ENCODE measurements at places on chromosomes 2 and 18.

DNA sequence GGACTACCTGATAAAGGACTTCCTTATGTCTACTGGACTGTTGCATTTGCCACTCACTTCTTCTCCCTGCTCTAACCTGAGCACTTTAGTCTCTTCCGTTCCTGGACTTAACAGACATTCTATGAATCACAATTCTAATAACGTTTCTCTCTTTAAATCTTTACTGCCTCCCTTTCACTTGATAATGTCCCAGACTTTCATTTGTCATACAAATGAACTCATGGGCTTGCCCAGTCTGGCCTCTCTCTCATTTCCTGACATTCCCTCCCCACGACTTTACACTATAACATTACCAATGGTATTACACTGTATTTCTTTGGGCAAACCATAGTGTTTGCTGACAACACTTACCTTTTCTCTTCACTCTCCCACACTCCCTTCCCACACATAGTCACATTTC, 540.7 kb upstream of the TMEFF2 start:
- DNase-seq = no peak

GRCh38 chr2:203951366-203951902, 14.9 kb downstream of the ICOS start:
- DNase-seq = no peak

DNA sequence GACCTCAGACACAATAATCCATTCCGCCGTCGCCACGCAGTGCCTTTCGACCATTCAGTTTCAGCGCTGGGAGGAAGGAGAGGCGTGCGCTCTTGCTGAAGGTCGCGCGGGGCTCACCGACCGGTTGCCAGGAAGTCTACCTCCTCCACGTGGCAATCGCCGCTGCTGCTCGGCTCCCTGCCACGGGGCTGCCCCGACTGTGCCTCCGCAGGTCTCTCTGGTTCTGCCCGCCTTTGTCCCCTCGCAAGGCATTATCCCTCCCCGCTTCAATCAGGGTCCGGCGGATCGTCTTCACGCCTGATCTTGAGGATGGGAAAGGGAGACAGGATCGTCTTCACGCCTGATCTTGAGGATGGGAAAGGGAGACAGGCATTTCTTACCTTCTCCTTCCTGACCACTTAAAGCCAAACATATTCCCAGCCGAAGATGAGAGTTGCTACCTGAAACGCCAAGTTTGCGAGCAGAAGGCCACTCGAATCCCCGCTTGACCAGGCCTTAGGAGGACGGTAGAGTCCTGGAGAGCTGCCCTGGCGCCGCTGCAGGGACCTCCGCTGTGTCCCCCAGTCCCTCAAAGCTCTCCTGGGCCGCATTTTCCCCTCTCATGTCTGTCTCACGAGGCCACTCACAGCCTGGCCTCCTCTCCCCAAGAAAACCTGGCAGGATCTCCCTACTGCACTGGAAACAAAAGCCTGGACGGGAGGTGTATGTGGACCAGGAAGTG, 4.3 kb upstream of the GPR45 start:
- no peak for DNase-seq

DNA sequence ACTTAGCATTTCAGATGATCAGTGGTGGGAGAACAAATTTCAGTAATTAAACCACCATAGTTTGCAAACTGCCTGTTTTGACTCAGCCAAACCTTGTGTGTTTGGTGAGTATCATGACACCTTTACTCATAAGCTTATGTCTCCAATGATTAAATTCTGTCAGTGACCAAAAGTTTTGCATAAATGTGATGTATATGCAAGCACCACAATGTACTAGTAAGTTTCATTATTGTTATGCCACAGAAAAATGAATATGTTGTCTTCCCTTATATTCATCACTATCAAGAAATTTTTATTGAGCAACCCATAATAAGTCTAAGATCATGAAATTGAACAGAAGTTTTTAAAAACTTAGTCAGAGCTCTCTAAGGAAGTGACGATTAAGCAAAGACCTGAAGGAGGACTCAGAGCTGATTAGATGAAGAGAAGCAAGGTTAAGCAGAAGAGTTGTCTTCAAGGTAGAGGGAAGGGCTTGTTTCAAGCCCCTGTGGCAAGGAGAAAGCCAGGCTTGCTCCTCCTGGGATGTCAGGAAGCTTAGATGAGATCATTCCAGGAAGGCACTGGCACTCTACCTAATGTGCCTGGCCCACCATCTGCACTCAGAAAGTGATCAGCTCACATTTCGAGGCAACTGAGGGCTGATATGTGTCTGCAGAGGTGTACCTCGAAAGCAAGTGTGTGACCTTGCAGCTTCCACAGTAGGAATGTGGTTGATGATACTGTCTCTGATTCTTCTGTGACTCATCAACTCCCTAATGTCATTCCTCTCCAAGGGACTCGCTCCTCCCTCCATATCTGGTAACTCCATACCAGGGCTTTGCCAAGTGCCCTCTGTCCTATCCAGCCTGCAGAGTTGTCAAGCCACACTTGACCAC, 54.7 kb downstream of the KCTD18 start:
- peak; percentile 39 for DNase-seq

DNA sequence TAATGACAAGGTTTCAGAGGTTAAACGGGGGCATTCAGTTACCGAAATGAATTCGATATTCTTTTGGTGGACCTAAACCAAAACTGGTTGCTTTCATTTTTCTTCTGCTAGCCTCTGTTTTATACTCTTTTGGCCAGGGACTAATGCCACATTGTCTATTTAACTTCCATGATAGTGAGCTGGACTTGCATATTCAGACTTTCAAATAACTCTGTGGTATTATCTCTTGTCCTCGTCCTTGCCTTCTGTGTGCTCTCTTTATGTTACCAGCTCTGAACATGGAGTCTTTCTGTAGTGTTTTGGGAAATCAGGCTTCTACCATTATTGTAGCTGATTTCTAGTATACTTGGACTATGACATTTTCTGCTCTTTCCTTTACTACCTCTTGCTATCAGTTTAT, 75.1 kb downstream of the CCDC102B start:
- no peak for DNase-seq

DNA sequence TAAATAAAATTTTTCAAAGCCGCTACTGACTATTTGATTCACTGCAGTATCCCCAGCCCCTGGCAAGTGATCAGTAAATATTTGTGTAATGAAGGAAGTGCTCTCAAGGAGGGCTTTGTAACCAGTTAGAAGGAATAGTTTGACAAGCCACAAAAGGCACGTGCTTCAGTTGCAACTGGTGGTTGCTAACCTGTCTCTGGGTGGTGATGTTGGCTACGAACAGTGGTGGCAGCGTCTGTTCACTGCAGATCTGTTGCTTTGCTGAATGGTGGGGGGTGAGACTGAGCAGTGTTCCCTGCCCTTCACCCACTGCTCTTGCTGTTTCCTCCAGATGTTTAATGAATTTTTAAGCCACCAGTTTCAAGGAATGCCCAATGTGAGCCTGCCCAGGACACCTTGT, 73.9 kb upstream of the SIX2 start:
- no peak for DNase-seq

- DNase-seq = no peak
Observed at GRCh38 chr2:219772697-219773096, 145.3 kb downstream of the SLC4A3 start.

Data from brain microvascular endothelial cell (primary cell).